ENCODE measurements at places on chromosomes 1 and 21.
A peak's percentile ranks its signal among the peaks of the same experiment; 100 is the strongest.

DNA sequence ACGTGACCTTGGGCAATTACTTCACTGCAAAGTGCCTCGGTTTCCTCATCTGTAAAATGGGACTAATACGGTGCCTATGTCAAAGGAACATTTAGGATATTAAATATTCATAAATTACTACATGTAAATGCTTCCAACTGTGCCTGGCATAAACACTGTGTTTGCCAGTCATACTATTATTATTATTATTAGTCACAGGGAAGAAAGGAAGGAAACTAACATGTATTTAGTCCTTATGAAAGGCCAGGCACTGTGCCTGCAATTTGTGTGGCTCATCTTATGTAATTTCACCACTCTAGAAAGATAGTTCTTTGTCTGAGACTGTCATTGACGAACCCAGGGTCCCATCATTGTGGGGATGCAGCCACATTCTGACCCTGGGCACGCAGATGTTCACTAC is 45.0 kb downstream of the EPHB2 start:
- DNase-seq, result no peak

GRCh38 chr1:44640200-44640853 is 34.0 kb downstream of the TMEM53 start:
- no peak for DNase-seq

DNA sequence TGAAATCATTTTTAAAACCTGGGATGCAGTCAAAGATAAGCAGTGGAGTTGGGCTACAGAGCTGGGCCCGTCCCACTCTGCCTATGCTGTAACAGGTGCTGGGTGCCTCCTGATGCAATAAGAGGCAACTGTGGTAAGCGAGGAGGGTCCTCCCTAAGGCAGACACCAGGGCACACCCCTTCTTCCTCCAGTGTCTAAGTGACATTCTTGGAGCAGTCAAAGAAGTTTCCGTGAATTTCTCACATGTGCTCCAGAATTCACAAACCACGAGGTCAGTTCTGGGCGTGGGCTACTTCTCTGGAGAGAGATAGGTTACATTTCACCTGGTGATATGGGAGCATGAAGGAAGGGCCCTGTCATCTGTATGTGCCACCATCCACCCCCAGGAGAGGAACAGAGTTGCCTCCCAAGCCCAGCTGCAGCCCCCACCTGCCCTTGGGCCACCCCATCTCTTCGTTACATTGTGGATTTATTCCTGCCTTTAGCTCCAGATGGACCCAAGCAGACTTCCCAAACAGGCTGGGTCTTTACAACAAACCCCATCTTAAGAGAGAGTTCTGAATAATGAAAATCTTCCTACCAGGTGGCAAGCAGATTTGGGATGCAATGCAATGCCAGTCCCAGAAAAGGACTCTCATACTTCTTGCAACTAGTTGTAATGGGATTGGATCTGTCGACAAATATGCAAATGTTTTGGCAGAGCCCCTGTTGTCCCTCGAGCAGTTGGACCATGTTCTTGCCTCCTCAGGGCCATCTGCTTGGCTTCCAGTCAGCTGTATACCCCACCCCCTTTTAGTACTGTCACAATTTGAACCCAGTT is 82.5 kb upstream of the CNTN2 start:
- no peak for DNase-seq

DNA sequence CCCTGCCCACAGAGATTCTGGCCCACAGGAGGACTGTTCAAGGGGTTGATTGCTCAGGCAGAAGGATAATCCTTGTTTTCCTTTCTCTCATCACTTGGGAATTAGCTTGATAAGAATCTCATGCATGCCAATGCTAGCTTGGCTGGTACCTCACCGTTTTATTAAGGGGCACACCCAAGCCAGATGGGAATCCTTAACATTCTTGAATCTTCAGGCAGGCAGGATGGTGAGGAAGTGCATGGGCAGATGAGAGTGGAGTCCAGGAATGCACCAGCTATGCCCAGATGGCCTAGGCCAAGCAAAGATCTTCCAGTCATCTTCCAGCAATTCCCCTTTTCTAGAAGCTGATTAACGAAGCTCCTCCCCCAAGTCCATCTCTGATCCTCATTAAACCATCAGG is 4.1 kb upstream of the LCE7A start:
- no peak for DNase-seq

DNA sequence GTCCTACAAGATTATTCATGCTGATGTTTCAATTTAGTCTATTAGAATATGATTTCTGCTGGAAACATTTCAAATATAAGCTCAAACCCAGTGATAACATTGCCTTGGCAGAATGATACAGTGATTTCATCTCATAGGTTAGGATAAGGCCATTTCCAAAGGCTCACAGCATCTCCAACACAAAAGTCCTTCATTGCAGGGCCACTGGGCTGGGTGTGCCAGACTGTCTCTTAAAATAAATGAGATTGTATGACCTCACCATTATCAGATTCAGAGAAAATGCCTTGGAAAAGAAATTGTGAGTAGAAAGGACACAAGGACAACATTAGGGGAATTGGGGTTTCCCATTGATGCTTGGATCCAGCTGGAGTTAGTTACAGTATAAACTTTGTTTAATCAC is 30.4 kb downstream of the NGF start:
- no peak for DNase-seq

- no peak for DNase-seq
These were observed 157.3 kb downstream of the ZNF281 start for GRCh38 chr1:200252531-200252930.

GRCh38 chr1:234781241-234782065 is 171.5 kb upstream of the IRF2BP2 start:
- DNase-seq, result peak; percentile 32

DNA sequence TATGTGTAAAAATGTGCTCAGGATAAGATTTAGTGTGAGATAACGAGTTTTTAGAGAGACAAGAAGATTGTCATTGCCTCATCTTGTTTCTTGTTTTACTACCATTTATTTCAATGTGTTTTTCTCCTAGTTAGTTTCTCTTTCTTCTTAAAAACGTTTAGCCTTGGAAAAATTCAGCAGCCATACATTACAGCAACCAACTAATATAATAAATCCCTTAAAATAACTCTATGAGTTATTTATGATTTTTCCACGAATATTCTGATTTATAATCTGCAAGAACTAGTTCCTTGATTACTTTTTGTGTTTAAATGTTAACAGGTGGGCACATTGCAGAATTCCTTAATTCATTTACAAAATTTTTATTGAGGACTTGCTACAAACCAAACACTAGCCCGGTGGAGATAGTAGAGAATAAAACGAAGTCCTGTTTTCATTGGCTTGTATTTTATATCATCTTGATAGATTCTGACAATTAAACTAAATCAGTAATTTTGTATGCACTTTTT is 118.9 kb downstream of the OSBPL9 start:
- DNase-seq, result no peak

DNA sequence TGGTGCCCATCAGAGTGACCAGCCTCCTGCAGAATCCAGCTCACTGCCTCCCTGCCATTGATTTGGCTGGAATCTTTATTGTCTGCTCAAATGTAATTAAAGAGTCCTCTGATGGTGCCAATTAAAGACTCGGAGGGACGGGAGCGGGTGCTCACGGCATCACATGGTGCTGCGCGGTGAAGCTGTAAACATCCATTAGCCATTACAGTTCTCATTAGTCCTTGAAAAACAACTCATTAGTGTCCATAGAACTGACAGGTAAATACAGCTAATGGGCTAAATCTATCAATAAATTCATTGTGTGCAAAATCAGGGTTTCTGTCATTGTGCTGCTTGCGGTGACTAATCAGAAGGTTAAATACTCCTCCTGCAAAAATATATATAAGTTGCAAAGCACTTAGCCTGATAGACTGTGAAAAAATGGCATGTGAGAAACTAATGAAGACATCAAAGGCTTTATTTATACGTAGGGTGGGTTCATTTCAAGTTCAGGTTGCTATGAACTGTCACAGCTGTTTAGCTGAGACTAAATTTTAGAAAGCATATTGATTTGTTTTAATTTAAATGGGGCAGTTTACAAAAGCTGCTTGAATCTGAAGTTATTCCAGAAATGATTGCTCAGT is 289.8 kb upstream of the POU3F1 start:
- DNase-seq, result no peak

GRCh38 chr1:38740487-38740886 is 119.1 kb downstream of the RRAGC start:
- DNase-seq, result no peak

GRCh38 chr1:18746981-18747380 is 112.5 kb downstream of the TAS1R2 start:
- DNase-seq, result no peak

- DNase-seq, result no peak
These were observed 21.6 kb upstream of the CSF1 start for GRCh38 chr1:109889094-109889493.

DNA sequence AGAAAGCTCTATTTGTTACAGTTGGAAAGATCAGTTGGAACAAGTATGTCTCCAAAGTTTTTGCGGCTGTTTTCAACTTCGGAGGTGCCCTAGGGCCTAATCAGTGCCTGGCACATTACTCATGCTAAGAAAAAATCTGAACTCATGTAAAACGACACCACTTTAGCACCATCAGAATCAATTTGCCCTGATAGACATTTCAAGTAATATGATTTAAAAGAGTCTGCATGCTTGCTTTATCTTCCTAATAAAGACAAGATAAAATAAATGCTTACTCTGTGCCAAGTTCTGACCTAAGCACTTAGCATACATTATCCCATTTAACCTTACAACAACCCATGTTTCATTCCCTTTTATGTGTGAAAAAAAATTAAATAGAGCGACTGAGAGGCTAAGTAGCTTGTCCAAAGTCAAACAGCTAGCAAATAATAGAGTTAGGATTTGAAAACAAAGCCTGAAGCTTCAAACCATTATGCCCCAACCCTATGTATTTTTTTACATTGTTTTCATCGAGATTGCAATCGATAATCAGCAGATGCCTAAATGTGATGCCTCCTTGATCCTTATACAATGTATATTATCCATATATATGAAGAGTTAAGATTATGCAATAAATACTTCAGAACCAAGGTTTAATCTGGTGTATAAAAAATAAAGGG is 91.3 kb downstream of the DENND1B start:
- no peak for DNase-seq

GRCh38 chr21:33315946-33316710 is 8.6 kb upstream of the IFNAR1 start:
- no peak for DNase-seq

GRCh38 chr1:32743380-32744070 is 41.0 kb upstream of the SYNC start:
- DNase-seq, result no peak
